ENCODE measurements at places on chromosomes 16 and 17.
A peak's percentile ranks its signal among the peaks of the same experiment; 100 is the strongest.

- no peak for DNase-seq
Measured at GRCh38 chr17:67090341-67090740, 46.0 kb downstream of the CACNG1 start.

GRCh38 chr16:14303182-14303618 is 232.1 kb downstream of the MRTFB start:
- DNase-seq, result no peak

DNA sequence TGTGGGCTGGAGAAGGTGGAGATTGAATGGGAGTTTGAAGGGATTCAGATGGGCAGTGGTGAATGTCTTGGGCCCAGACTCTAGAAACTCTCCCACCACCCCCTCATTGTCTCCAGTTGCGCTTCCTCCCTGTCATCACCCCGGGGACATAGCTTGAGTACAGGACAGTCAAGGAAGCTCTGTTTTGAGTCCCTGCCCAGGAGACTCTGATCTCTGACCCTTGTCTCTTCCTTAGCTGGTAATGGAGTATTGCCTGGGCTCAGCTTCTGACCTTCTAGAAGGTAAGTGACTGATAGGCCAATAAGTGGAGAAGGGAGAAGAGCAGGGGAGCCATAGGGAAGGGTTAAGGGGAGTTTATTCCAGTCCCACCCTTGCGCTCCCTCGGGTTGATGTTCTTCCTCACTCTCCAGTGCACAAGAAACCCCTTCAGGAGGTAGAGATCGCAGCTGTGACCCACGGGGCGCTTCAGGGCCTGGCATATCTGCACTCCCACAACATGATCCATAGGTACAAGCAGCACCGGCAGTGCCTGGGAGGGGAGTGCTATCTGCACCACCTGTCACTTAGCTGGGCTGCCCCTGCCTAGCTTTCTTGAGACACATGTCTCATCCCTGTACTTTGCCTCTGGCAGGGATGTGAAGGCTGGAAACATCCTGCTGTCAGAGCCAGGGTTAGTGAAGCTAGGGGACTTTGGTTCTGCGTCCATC is 5.0 kb downstream of the TAOK2 start:
- no peak for DNase-seq

- DNase-seq, result no peak
Measured at GRCh38 chr16:67533024-67533560, 4.5 kb downstream of the RIPOR1 start.

DNA sequence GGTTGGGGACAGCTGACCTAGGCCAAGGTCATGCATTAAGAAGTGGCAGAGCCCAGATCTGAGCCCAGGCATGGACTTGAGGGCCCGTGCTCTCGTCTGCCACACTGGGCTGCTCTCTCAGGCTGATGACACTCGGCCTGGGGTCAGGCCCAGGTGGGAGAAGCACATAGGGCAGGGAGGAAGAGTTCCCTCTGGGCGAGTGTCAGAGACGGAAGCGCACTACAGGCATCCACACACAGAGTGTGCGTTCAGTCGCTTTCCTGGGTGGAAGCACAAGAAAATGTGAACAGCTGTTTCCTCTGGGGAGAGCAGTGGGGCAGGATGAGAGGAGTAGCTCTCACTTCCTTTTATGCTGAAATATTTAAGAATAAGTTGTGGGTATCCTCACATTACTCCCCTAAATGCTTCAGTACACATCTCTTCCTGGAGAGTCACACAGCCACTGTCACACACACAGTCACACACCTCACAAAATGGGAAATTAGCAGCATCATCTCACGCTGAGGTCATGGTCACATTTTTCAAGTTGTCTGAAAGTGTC is 59.7 kb downstream of the B9D1 start:
- DNase-seq, result no peak

DNA sequence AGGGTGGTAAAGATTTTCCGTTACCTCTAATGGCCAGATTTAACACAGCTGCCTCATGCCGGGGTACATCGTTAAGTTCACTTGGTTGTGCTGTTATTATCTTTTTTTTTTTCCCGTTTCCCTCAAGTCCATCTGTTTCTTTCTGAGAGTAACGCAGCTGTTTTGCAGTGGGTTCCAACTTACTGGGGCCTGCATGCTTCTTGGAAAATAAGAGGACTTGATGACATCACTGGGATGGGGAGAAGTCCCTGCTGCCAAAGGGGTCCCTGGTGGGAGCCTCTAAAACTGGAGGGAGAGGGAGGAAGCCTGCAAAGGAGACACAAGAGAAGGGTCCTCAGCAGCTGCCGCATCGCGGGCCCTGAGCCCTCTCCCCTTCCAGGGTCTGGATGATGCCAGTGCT is 77.8 kb upstream of the NOL11 start:
- no peak for DNase-seq

DNA sequence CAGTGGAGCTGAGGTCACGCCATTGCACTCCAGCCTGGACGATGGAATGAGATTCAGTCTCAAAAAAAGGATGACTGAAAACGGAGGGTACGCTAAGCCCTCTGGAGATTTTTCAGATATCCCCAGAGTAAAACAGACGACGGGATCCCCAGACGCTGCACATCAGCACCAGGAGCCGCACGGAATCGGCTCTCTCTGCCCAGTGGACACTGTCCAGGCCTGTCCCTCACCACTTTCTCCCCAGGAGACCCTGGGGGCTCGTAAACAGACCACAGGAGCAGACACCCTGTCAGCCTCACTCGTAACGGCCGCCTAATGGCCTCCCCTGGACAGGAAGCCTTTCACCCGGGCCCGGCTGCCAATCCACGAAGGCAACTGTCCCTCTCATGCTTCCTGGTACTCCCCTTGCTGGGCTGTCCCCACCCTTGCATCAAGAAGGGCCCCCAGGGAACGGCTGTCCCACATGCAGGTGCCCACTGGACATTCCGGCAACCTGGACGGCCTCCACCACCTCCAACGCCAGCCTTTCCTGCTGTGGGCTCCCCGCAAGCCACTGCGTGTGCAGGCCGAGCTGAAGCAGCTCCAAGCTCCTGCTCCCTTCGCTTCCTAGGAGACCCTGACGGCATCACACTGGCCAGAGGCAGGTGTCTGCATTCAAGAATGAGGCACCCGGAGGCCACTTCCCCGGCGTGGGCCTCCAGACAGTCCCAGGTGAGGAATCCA is 74.3 kb downstream of the TIMM22 start:
- no peak for DNase-seq

DNA sequence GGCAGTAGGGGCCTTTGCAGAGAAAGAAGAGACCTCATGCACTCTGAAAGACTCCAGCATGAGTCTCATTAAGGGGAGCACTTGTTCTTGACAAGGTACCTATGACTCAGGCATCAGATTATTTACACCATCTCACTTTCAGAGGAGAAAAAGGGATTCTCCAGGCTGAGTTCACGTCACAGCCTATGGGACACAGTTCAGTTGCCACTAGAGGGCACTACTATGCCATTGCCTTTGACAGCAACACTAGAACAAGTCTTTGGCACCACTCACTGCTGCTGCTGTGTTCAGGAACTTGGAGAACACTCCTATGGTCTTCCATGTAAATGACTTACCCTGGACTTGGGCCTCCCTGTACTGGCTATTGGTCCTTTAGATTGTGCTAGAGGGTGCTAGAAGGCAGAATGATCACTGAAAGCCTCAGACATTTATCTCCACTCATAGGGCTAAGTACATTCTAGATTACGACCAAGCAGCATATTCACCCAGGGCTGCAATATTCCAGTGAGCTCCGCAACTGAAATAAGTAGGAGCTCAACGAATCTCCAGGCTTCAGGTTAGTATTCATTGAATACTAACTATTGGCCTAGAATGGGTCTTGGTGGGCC is 225.1 kb upstream of the CA10 start:
- peak; percentile 60 for DNase-seq

GRCh38 chr17:47862621-47863440 is 11.9 kb upstream of the SP6 start:
- no peak for DNase-seq

GRCh38 chr17:13016881-13017654 is 759 bp downstream of the ELAC2 start:
- no peak for DNase-seq

GRCh38 chr16:16828913-16829398 is 450.0 kb downstream of the NPIPA7 start:
- no peak for DNase-seq

DNA sequence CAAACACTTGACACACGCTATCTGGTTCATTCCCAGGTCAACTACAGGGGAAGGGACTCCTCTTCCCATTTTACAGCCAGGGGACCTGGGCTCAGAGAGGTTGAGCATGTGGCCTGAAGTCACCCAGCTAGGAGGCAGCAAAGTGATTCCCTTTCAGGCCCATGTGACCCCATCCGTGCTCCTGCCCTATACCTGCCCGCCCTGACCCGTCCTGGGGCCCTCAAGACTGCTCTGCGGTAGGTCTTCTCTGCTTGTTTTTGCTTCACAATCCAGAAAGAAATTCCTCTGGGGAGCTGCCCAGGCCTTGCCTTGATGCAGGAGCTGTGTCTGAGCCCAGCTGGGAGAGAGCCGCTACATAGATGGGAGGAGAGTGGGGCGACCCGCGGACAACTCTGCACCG is 161.4 kb downstream of the SDK2 start:
- no peak for DNase-seq

DNA sequence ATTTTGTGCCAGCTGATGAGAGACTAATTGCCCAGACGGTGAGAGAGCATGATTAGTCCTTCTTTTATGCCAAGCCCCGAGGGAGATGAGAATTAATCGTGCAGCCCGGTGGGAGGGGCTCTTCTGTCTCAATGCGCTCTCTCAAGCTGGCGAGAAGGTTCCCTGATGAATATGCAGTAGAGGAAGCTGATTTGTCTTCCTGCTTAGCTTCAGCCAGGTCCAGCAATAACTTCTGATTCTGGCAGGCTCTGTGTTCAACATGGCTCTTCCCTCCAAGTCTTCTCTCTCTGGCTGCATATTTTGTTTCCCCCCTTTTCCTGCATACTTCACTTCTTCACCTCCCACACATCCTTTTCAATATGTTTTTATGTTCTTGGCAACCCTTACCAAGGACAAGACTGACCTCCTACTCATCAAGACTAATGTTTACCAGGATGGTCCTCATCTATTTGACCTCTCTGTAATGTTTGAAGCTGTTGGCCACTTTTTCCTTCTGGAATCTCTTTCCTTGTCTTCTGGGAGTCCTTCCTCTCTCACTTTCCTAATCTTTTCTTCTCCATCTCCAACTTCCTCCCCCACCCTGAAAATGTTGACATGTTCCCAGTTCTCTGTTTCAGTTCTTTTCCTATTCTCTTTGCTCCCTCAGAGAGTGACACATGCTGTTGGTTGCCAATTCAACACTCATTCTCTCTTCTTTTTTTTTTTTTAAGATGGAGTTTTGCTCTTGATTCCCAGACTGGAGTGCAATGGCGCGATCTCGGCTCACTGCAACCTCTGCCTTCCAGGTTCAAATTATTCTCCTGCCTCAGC is 33.1 kb downstream of the ARL4D start:
- no peak for DNase-seq

DNA sequence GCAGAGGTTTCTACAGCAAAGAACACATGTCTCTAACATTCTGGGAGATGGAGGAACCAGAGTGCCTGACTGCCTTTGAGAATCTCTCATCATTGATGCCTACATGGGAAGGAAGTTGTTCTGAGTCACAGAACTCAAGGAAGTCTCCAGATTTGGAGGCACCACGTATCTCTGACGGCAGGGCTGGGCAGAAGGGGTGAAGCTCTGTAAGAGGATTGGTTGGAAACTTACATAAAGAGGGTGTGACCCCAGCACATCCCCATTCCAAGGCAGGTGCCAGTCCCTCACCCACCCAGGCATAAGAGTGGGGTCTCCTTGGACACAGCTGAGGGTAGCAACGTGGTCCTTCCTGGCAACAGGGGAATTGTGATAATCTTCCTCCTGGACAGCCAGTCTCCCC is 17.4 kb downstream of the TNFRSF13B start:
- no peak for DNase-seq

GRCh38 chr17:32998887-32999228 is 7.2 kb downstream of the SPACA3 start:
- DNase-seq, result no peak

DNA sequence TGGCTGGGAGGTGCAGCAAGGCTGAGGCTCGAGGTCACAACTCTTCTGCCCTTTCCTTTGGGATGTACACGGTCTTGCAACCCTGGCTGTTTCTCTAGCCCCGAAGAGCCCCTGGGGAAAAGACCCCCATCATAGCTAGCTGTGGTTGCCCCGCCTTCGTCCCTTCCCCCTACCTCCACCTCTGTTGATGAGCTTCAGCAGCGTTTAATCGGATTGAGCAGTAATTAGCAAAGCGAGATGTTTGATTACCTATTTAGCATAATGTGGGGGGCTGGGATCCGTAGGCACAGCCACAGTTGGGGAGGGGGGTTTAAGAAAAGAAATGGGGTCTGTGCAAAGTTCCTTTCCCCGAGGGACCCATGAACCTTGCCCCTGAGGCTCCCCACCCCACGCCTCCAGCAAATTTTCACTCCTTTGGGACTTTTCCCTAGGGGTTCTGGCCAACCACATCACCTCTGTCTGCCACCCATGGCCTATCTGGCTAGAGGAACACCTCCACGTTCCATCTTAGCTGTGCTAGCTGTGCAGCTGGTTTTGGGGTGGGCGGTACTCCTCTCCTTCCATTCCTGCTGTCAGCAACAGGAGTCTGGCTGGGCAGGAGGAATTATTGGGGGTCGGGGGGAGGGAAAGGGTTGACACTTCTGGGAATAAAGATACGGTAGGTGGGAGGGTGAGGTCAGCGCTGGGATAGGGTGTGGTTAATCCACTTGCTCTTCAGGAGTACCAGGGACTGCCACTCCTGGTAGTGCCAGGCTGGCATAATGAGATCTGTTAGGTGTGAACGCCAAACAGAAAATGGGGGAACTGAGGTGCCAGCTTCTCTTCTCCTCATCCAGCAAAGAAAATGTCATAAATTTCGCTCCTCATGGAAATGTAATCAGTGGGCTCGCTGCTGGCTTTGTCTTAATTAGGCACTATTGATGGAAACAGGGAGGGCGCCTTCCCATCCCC is 1.3 kb upstream of the DNAH2 start:
- DNase-seq, result no peak

DNA sequence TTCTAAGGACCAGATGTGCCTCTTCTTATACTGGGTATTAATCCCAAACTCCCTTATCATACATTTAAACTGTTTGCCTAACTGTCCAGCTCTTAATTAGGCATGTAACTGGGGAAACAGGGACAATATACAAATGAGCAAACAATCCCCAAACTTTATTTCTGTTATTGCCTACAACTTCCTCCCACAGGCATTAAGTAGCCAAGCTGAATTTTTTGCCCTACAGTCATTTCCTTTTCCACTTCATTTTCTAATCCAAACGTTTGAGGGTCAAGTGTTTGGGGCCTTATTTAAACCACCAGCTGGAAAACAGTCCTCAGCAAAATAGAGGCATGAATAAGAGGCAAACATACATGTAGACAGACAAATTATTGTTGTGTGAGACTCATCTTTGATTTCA is 77.4 kb upstream of the CCL2 start:
- no peak for DNase-seq

GRCh38 chr16:84931506-84931905 is 79.8 kb downstream of the ZDHHC7 start:
- no peak for DNase-seq

Data from transverse colon (tissue), 4 donors.